Melanocyte of skin (primary cell): ENCODE measurements at places on chromosomes 12 and 14. TPM values are rescaled to one million over a fixed set of nuclear protein-coding genes. Genes with fewer than 3 reads are reported as not detected.

OAS2 gene
- 300 and 425 TPM in 2 replicates for total RNA-seq

DCD gene
- not detected in 2 replicates for total RNA-seq

IRAK3 gene
- 9.0 and 9.4 TPM in 2 replicates for total RNA-seq

RBP5 gene
- not detected in 2 replicates for total RNA-seq

CLEC1B gene
- not detected in 2 replicates for total RNA-seq

CEBPE gene
- total RNA-seq: not detected in 2 replicates

CD4 gene
- 0.93 and 1.7 TPM in 2 replicates for total RNA-seq

SERPINA3 gene
- total RNA-seq: 0.67 and 0.93 TPM in 2 replicates

MMP19 gene
- total RNA-seq: 0.73 TPM in 1 of 2 replicates, not detected in the other

G2E3 gene
- 26.6 and 29.9 TPM in 2 replicates for total RNA-seq

CACNA1C gene
- not detected in 2 replicates for total RNA-seq

PZP gene
- total RNA-seq: under 0.01 TPM in 1 of 2 replicates, not detected in the other
